ENCODE measurements at places on chromosomes 3 and 15.

DNA sequence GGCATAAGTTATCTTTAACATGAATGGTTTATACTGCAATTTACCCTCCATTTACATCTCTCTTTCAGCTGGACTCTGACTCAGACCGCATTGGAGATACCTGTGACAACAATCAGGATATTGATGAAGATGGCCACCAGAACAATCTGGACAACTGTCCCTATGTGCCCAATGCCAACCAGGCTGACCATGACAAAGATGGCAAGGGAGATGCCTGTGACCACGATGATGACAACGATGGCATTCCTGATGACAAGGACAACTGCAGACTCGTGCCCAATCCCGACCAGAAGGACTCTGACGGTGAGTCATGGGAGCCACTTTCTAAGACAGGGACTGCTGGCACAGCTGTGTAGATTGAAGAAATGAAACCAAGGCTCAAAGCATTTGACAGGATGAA, 11.6 kb downstream of the THBS1 start:
- no peak for DNase-seq

- DNase-seq, result no peak
Measured at GRCh38 chr15:33089878-33090757, 104.4 kb downstream of the FMN1 start.

DNA sequence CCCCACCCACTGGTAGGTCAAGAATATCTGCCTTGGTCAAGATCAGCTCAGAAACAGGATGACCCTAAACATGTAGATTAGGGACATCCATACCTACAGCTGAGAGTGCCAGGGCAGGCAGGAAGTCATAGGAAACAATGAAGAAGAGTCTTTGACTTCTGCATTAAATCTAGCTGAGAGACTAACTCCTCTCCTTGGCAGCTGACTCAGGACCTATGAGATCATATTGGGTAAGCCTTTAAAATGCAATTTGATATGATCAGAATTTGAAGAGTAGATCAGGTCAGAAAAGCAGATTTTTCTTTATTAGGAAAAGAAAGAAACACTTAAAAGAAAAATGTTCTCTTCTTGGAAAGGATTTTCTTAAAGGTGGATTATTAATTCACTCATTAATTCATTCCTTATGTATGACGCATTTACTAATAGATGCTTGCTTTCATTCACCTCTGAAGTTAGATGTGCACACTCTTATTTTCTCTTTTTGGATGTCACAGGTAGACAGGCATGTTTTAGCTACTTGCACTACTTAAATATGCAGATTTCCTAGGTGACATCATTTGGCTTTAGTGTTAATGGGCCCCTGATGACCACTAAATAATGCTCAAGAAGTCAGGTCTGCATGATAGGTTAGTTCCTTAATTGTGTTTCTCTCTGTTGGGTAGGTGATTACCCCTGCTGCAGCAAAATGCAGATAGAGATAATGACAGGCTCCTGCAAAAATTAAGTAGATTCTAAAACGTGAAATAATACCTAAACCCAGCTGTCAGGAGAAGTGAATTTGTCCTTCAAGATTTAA, 35.7 kb upstream of the GSK3B start:
- no peak for DNase-seq

DNA sequence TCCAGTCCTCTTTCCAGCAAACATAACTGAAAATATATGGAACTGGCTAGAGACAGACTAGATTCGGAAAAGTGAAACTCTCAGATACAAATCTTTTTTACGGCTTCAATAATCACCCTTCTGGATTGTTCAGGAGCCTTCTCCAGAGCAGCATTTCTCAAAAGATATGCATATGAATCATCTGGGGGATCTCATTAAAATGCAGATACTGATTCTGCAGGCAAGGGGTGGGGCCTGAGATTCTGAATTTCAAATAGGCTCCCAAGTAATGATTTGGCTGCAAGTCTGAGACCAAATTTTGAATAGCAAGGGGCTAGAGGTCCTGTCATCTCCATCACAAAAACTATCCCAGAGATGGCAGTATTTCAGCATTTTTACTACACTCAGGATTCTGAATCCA, 165.4 kb downstream of the CTNNB1 start:
- DNase-seq, result no peak

GRCh38 chr3:160754371-160754854, 1.6 kb upstream of the PPM1L start:
- DNase-seq, result peak; percentile 68

GRCh38 chr15:78264304-78265136, at the start of gene DNAJA4:
Gene DNAJA4, plus strand, starts transcription at chr15:78264562. Its CDS starts 202 bp downstream, at chr15:78264764.
- DNase-seq, result no peak

- no peak for DNase-seq
Measured at GRCh38 chr3:9035961-9036360, 72.7 kb upstream of the RAD18 start.

DNA sequence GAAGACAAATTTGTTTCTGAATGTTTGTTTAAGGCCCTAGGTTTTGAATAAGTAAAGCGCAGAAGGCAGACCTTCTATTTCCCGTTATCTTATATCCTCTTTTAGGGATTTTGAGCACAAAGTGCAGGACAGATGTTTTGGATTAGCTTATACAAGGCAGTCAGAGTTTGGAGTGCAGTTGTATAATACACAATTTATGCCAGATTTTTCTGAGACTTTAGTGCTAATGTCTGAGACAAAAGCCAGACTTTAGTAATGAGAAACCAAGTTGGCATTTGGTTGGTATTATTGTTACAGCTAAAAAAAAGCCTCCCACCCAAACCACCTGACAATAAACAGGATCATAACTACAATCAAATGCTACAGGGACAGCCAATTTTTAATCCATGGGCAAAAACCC, 309.9 kb upstream of the SATB1 start:
- no peak for DNase-seq

- no peak for DNase-seq
Measured at GRCh38 chr3:159987291-159987711, 1.3 kb upstream of the IL12A start.

DNA sequence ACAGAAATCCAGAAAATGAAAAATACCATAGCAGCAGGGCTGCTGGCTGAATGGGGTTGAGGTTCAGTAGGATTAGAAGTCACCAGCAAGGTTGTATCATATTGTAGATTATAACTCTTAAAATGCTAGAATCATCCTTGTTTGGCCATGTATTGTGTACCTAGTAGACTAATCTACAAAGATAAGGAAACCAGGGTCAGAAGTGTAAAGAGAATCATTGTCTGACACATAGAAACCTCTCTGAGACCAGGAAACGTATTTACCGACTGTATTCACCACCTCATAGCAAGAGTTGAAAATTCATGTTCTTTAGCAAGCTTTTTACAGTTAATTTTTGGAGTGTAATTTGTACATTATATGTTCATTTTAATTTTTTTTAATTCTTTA, 168.8 kb downstream of the ECT2 start:
- DNase-seq, result no peak

GRCh38 chr15:86139828-86140227, 60.2 kb downstream of the AGBL1 start:
- no peak for DNase-seq

DNA sequence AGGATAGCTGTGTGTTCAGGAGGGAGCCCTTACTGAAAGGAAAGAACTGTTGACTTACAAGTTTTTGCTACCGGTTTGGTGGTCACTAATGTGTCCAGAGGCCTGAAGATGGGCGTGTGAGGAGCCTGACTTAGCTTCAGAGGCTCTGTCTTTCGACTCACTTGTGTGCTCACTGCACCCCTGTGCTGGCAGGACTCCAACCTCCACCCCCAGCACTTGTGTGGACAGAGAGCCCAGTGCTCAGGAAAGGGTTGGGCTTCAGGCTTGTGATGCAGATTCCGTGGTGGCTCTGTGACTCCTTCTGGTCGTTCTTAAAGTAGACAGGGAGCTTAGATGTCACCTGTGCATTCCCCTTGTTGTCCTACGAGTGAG, 100.9 kb downstream of the PGPEP1L start:
- DNase-seq, result no peak

GRCh38 chr3:161371441-161372320, at the start of gene SPTSSB:
Gene SPTSSB, minus strand, starts transcription at chr3:161371517. Its CDS starts 25,194 bp downstream, at chr3:161346323.
- DNase-seq, result peak; percentile 72

- DNase-seq, result no peak
Measured at GRCh38 chr3:170233530-170233929, 11.3 kb downstream of the PRKCI start.

DNA sequence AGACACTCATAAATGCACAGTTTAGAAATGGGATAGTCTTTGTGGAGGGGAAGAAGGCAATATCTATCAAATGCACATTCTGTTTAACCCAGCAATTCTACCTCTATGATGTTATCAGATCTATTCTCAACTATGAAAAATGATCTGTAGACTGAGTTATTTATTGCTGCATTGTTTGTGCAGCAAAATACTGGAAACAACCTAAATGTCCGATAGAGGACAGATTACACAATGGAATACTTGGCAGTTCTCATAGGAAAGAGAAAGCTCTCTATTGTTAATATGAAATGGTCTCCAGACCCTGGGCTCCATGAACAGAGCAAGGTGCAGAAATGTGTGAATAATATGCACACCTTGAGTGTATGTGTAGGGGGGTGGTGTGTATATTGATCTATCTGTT, 49.0 kb upstream of the SELENOK start:
- no peak for DNase-seq

- no peak for DNase-seq
Measured at GRCh38 chr15:88074386-88074785, 182.2 kb downstream of the NTRK3 start.

DNA sequence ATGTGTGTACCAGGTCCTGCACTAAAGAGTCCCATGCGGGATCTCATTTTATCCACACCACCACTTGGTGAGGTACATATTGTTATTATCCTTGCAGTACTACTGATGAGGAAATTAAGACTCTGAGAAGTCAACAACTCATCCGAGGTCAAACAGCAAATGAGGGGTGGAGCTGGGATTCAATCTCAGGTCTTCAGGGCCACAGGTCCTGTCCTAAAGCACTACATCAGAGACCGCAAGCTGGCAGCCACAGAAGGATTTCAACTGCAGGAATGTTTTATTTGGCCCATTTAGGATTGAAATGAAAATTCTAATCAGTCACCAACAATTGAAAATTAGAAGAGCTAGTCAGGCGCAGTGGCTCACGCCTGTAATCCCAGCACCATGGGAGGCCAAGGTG, 131.4 kb downstream of the ADAMTS17 start:
- DNase-seq, result no peak

GRCh38 chr15:25740383-25741255, 122.5 kb downstream of the ATP10A start:
- DNase-seq, result no peak

DNA sequence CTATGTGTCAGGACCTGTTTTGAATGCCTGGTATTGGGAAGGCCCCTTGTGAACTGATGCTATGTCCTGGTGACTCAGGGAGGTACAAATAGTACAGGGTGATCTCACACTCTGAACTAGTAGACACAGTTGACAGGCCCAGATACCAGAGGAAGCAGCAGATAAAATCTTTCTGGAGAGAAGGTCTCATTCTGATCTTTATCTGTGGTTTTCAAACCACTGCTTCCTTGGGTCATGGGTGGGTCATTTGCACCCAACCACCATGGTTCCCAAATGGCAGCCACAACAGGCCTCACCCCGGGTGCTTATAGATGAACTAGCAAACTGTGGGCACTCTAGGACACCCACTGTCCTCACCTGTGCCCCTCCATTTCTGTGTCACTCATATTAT, 43.4 kb downstream of the PXYLP1 start:
- no peak for DNase-seq

DNA sequence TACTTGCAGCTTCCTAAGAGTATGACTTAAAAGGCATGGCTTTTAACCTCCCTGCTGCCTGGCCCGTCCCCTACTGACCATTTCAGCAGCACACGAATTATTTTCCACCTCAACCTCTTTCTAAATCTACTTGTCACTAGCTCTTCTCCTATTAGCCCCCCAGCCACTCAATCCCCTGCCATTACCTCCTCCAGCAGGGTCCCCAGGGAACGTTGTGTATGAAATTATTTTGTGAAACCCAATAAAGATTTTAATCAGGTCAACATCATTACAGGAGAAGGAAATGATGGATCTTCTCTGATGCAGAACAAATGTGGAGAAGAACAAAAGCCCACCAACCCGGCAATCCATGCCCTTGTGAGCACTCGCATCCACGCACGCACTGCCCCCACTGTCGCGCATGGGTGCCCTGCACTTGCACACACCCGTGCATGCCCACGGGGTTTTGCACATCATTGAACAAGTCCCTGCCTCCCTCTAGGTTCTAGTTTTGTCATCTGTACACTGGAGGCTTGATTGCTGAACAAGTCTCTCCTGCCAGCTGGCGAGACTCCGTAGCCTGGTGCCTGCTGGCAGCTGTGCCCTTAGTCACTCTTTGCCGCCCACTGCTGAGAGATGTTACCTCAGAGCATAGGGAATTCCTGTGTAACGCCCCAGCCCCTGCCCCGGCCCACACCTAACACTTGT, 51.6 kb downstream of the LINGO1 start:
- peak; percentile 68 for DNase-seq

DNA sequence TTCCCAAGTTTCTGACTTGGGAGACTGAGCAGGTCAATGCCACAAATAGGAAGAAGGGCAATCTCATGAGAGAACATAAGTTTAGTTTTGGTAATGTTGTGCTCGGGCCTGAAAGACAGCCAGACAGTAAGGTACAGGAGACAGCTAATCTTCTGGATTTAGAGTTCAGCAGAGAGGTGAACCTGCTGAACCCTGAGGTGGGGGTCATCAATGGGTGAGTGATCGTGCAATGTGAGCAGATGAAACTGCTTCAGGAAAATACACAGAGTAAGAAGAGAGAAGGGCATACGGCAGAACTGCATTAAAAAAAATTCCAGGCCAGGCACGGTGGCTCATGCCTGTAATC, 23.3 kb downstream of the RUBCN start:
- no peak for DNase-seq

- DNase-seq, result no peak
Measured at GRCh38 chr3:43388915-43389314, 102.6 kb downstream of the SNRK start.
